NCI-H1048 (cell line): ENCODE measurements at places on chromosomes 4 and X.

DNA sequence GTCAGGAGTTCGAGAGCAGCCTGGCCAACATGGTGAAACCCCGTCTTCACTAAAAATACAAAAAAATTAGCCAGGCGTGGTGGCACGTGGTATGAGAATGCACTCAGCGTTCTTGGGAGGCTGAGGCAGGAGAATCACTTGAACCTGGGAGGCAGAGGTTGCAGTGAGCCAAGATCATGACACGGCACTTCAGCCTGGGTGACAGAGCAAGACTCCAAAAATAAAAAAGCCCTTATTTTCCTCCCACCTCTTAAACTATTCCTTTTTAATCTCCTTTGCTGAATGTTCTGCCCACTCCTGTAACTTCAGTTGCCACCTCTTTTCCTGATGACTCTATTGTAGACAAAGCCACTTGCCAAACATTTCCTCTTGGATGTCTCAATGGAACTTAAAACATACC, 72.6 kb downstream of the TAF1 start:
- no peak for DNase-seq

GRCh38 chr4:13108096-13108495, 376.0 kb downstream of the RAB28 start:
- no peak for DNase-seq

DNA sequence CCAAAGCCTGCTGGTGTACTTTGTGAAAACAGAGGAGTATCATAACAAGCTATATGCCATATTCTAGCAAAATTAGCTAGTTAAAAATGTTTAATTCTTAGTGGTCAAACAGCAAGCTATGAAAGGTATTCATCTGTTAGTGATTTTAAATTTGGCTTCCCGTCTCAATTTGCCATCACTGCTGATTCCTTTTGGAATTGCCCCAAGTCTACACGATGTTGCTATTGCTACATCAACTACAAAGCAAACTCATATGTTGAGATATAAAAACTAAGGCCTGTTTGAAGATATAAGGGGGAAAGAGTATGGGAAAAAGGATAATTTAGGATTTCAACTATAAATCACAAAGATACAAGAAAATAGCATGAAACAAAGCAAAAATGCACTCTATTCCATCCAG, 146.1 kb downstream of the COL25A1 start:
- DNase-seq: no peak

DNA sequence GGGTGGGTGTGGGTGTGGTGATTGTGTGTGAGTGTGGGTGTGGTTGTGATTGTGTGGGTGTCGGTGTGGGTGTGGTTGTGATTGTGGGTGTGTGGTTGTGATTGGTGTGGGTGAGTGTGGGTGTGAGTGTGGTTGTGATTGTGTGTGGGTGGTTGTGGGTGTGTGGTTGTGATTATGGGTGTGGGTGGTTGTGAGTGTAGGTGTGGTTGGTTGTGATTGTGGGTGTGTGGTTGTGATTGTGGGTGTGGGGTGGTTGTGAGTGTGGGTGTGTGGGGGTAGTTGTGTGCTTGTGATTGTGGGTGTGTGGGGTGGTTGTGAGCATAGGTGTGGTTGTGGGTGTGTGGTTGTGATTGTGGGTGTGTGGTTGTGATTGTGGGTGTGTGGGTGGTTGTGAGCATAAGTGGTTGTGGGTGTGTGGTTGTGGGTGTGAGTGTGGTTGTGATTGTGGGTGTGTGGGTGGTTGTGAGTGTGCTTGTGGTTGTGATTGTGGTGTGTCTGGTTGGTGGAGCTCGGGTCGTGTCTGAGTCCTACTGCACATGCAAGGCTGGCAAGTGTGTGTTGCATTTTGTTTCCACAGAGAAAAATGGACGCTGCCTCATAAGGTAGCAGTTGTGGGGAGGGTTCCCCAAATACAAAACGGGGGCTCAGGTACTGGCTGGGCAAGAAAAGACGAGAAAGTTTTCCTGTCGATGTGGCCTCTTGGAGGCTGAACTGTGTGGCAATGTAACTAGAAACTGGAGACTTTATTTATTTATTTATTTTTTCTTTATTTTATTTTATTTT, 116.7 kb downstream of the UBE2K start:
- DNase-seq: no peak

- DNase-seq: no peak
Measured at GRCh38 chr4:66930206-66930605, 615.1 kb downstream of the CENPC start.

- DNase-seq: no peak
Measured at GRCh38 chrX:16695079-16695676, 17.3 kb downstream of the CTPS2 start.

- DNase-seq: no peak
Measured at GRCh38 chr4:13640149-13640940, 12.8 kb upstream of the BOD1L1 start.

GRCh38 chrX:130418066-130418465, 16.3 kb downstream of the RBMX2 start:
- no peak for DNase-seq

- DNase-seq: no peak
Measured at GRCh38 chr4:181860157-181860556, 383.0 kb upstream of the TENM3 start.

- DNase-seq: no peak
Measured at GRCh38 chr4:179678093-179678814, 2236.0 kb upstream of the AGA start.

DNA sequence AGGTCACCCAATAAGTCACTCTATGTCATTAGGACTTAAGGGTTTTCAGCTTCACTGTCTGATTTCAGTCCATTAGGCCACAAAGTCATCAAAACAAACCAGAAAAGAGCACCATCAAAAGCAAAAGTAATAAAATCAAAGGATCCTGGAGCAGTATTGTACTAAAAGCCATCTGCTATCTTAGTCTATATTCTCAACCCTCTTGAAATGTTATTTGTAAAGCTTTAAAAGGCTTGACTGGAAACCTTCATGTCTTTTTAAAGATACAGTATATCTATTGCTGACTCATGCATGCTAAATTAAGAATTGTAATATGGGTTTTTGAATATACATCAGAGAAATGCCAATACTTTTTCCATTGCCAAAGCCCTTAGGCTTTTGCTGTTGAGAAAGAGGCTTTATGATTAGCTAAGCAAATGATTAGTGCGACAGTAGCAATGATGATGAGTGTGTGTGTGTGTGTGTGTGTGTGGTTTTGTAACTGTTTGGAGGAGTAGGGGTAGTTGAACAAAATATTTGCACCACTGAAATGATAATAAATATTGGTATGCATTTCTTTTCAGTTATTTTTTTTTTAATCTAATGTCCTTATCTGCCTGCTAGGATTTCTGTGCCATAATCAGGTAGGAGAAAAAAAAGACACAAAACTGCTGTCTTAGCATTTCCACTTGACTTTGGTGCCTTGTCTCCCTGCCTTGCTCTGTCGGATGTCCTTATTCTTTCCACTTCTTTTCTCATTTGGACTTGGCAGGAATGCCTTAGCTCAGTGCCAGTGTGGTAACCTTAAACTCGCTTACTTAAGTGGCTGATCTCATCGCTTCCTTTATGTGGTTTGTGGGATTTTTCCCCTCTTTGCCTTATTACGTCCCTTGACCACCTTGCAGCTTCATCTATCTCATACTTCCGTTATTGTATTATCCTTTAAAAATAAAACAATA, 119.7 kb downstream of the PCDH7 start:
- DNase-seq: peak; percentile 32

GRCh38 chrX:124646403-124646802, 300.0 kb downstream of the SH2D1A start:
- no peak for DNase-seq

GRCh38 chr4:145808848-145809512, 129.0 kb downstream of the C4orf51 start:
- DNase-seq: no peak

DNA sequence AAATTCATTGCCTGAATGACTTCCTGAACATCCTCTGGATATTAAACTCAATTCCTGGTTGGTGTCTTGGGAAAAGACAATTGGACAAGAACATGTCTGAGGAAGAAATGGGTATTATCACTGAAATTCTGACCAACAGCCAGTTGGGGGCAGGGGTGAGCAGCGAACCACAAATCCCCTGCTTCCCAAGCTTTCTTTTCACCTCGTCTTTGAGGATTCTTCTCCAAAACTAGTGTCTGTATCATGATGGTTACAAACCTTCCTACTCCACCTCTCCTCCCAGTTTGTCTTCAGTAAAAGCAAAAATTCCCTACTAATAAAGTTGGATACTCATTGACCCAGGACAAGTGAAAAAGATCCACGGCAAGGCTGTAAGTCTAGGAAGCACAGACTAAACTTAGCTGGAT, 48.3 kb upstream of the WDR1 start:
- no peak for DNase-seq
